ENCODE measurements at places on chromosomes 11 and 22.
A peak's percentile ranks its signal among the peaks of the same experiment; 100 is the strongest.

- no peak for DNase-seq
Observed at GRCh38 chr11:69566001-69566400, 75.0 kb upstream of the CCND1 start.

- peak; percentile 97 for DNase-seq
Observed at GRCh38 chr11:36455658-36456111, 54.4 kb downstream of the TRAF6 start.

DNA sequence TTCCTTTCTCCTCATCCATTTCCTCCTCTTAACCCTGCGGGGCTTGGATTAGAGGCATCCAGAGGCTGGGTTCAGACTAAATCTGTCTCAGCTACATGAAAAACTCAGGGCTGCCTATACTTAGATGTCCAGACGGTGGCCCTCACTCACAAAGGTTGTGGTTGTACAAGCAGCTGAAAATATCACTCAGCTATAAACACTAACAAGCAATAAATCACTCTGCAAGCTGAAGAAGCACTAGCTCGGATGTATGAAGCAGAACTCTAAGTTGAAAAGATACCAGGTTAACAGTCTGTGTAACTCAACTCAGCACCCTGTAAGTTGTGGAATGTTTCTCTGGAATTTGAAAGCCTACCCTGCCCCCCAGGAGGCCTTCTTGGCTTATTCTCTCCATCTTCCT, 82.9 kb downstream of the EXT2 start:
- peak; percentile 72 for DNase-seq

DNA sequence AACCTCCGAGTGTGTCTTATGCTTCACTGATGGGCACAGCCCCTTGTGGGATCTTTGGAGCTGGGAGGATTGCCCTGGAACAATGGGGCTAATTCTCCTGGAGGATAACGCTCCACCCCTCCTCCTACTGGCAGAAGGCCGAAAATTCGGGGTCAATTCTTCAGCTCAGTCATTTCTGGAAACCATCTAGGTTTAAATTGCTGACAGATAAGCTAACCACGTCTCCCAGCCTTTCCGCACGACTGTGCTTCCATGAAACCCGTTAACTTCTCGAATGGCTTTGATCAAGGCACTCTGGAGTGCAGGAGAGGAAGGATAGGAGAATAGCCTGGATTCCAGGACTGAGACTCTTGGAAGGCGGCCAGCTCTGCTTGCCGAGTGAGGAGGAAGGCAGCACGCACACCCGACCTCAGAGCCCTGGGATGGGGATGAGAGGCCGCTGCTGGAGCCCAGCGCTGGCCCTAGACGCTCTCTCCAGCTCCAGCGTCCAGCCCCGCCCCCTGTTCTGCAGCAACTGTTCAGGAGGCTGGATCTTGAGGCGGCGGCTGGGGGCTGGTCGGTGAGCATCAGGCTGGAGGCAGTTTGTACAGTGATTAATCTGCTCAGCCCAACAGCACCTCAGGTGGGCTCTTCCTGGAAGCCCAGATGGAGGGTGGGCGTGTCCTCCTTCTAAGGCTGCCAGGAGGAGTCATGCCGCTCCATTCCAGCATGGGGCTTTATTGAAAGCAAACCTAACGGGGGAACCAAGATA, 176.7 kb upstream of the NCAM1 start:
- peak; percentile 5 for DNase-seq

- no peak for DNase-seq
Observed at GRCh38 chr11:4508886-4509285, 26.4 kb downstream of the OR52K1 start.

DNA sequence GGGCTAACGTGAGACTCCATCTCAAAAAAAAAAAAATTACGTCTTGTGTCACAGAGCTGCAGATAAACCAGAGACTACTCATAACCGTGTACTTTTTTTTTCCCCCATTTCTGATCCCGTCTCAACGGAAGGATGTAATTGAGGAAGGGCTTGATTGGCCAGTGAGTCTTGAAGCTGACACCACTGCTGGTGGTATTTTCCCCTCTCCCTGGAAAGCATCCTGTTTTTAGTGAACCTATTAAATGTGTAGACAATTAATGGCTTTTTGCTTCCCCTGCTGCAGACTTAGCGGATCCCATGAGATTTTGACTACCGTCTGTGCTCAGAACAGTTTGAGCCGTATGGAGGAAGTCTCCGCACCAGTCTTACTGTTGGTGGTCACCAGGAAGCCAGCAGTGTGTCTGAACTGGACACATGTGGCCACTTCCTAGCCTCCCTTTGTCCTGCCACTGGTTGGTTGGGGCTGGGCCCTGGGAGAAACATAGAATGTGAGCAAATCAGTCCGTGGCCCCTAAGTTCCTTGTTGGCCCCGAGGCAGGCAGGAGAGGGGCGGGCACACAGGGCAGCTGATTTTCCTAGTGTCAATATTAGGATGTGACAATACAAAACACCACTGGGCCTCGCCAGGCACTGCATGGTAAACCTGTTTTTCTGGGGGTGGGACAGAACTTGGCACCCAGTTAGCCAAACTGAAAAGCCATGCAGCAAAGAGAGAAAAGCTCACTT, 3.1 kb downstream of the BIK start:
- DNase-seq, result no peak

- no peak for DNase-seq
Observed at GRCh38 chr11:45334836-45335235, 48.7 kb upstream of the SYT13 start.

- DNase-seq, result no peak
Observed at GRCh38 chr11:124943254-124943616, 7.4 kb upstream of the HEPACAM start.

GRCh38 chr11:12148882-12149281, 38.5 kb downstream of the MICAL2 start:
- no peak for DNase-seq

- DNase-seq, result peak; percentile 44
Observed at GRCh38 chr22:35559354-35560005, 18.8 kb downstream of the RASD2 start.

DNA sequence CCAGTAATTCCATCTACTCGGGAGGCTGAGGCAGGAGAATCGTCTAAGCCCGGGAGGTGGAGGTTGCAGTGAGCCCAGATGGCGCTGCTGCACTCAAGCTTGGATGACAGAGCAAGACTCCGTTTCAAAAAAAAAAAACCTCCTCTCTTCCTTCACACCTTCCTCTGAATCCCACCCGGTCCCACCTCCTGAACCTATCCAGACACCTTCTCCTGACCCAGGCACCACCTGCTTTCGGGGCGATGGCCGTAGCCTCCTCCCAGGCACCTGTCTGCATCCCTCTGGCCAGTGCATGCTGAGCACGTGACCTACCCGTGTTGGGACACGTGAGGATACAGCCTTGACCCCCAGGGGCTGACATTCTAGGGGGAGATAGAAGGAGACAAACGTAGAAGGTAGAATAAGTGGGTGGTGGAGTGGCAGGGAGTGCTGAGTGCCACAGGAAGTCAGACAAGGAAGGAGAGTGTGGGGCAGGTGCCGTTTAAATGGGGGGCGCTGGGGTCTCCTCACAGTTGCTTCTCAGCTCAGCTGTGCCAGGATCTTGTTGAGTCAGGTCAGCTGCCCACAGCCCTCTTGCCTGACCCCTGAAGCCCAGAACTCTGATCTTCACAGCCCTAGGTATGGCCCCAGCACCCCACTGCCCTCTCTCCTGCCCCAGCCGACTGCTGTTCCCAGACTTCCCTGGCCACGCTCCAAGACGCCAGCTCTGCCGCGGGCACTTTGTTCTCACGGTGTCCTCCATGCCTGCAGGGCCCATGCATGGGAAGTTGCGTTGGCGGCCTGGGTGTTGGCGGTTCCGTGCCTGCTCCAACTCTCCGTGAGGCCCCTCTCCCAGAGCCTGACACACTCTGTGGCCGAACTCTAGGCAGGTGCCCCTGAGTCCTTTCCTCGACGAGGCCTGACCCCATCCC, 1.2 kb upstream of the MIOX start:
- no peak for DNase-seq

DNA sequence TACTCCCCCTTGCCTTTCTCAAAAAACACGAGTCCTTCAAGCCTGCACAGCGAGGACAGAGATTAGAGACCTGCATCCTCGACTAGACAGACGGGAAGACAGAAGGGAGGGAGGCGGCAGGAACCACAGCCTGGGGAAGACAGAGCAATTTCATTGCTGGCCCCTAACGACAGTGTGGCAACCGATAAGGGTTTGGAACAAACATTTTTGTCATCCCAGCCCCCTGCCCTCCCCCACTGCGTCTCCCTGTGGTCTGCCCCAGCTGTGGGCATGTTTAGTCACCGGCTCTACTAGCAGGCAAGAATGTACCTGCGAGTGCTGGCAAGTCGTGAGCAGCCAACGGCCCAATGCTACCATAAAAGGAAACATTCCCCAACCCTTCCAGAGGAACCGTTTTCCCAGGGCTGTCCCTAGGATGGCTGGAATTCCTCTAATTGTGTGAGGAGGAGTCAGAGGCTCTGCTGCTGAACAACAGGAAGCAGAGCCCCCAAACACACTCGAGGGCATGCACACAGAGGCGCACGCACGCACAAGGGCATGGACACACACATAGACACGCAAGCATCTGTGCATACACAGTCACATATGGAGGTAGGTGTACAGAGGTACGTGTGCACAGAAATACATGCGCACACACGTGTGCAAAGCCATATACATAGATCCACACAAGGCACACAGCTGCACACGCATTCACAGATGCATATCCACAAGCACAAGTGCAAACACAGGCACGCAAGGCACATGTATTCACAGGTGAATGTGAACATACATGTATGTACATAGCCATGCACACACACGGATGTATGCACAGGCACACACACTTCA, 58.3 kb downstream of the MYH9 start:
- DNase-seq, result peak; percentile 89

DNA sequence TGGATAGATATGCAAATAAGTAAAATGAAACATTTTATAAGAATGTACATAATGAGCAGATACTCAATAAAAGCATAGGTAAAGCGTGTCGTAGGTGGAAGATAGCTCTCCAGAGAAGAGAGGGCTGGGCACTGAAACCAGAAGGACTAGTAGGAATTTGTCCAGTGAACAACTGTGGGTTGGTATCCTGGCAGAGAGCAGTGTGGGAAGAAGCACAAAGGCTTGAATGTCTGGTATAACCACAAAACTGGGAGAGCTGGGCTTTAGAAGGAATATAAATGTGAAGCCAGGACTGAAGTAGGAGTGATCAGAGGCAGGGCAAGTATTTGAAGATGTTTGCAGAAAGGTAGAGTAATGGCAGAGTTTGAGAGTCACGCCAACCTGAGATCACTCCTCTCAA, 33.1 kb upstream of the CARD16 start:
- DNase-seq, result no peak

Measured in choroid plexus epithelial cell (primary cell).